ENCODE measurements at places on chromosomes 2 and 18. TPM values are rescaled to one million over a fixed set of nuclear protein-coding genes. Genes with fewer than 3 reads are reported as not detected.

Gene TMEM169
- polyA plus RNA-seq: 1.1 TPM

Gene DSC2
- polyA plus RNA-seq: 8.9 TPM

Gene CXCR1
- not detected for polyA plus RNA-seq

Gene DNAH7
- 6.1 TPM for polyA plus RNA-seq

DNA sequence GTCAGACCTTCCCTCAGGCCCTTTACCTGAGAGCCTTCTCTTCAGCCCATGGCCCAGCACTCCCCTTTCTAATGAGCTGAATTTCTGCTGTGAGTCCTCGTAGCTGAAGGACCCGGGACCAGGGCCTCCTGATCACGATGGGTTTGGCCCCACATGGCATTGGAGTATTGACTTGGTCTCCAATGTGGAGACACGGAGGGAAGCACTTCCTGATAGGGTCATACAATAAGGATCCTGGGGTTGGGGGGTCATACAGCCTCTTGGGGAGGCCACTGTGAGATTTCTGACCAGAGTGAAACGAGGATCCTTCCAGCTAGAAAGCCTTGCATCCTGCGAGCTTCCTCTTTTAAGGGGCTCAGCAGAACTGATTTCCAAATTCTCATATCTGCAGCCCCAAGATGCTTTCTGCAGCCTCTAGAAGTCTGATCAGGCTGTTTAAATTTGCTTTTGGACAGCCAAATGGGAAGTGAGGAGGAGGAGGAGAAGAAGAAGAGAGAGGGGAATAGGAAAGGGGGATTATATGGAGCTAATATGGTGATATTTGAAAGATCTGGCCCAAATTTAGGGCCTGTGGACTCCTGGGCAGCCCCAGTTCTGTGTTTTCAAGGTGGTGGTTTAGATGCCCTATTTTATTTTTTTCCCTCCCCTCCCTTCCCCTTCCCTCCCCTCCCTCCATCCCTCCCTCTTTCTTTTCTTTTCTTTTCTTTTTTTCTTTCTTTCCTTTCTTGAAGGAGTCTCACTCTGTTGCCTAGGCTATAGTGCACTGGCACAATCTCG is 38.9 kb downstream of the RHOB start:
- no peak for DNase-seq

DNA sequence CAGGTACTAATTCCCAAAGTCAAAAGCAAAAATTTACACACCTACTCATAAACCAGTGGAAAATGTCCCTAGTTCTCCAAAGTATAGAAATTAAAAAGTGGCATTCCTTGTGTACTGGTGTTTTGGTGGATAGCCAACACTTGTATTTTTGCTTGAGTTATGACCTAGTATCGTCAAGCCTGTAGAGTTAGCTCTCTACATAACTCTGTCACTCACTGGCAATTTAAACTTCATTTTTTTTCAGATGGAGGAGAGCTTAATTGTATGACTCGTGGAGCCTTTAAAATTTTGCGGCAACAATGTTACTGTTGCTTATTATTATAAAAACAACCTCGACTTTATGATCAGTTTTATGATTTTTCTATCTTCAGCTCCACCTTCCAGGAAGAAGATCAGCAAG is 58.7 kb downstream of the ITGB6 start:
- no peak for DNase-seq

DNA sequence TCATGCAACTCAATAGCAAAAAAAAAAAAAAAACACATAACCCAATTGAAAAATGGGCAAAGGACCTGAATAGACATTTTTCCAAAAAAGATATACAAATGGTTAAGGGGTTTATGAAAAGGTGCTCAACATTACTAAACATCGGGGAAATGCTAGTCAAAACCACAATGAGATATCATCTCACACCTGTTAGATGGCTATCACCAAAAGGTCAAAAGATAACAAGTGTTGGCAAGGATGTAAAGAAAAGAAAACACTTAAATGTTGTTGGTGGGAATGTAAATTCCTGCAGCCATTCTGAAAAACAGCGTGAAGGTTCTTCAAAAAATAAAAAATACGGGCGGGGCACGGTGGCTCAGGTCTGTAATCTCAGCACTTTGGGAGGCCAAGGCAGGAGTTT is 112.4 kb upstream of the CAB39 start:
- DNase-seq: no peak

DNA sequence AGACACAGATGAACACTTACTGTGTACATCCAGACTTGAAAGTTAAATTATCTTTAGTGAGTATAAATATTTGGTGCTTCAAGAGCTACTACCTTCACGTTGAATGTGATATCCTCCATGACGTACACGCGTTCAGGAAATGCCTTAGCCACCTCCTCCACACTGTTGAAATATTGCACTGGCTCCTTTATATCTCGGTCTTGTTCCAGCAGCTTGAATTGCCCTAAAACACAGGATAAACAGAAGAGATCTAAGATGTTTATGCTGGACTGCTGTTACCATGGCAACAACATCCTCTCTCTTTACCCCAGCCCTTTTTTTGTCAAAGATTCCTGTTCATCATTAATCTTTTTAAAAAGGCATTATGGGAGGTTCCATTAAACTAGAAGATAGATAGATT is 120.3 kb downstream of the MEP1B start:
- DNase-seq: no peak

DNA sequence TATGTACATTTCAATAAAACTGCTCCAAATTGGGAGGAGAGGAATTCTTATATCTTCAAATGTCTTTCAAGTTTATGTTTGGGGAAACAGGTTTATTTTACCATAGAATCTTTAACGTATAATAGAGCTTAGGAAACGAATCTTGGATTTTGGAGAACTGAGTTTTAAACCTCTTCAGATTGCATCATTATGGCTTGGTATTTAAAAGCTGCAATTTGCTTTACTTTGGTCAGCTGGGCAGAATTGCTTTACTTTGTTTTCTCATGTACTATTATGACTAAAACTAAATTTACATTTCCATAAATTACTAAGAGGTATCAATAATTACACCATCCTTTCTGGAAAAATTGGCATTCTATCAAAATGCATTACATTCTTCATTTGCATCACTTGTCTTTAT is 54.6 kb downstream of the BAZ2B start:
- no peak for DNase-seq

- no peak for DNase-seq
Measured at GRCh38 chr2:27545348-27546141, 37.3 kb upstream of the ZNF512 start.

All from left lung (tissue), 14 donors.